ENCODE measurements at places on chromosomes 11 and 22. TPM values are rescaled to one million over a fixed set of nuclear protein-coding genes. Genes with fewer than 3 reads are reported as not detected.

The CDC45 gene
- 1.7 TPM for total RNA-seq

GRCh38 chr22:26542831-26543230, 30.6 kb upstream of the TFIP11 start:
- no peak for DNase-seq

- no peak for DNase-seq
These were observed 68.4 kb downstream of the CCDC34 start for GRCh38 chr11:27294654-27295053.

GRCh38 chr11:104738918-104739317, 159.3 kb downstream of the CASP12 start:
- DNase-seq, result no peak

- DNase-seq, result no peak
These were observed 52.5 kb downstream of the RPL27A start for GRCh38 chr11:8735094-8735493.

- peak; percentile 93 for DNase-seq
These were observed 2.0 kb downstream of the MRGPRF start for GRCh38 chr11:69010964-69011623.

The PLA2G3 gene
- total RNA-seq, result not detected

- no peak for DNase-seq
These were observed 28.5 kb upstream of the BAIAP2L2 start for GRCh38 chr22:38138961-38139360.

DNA sequence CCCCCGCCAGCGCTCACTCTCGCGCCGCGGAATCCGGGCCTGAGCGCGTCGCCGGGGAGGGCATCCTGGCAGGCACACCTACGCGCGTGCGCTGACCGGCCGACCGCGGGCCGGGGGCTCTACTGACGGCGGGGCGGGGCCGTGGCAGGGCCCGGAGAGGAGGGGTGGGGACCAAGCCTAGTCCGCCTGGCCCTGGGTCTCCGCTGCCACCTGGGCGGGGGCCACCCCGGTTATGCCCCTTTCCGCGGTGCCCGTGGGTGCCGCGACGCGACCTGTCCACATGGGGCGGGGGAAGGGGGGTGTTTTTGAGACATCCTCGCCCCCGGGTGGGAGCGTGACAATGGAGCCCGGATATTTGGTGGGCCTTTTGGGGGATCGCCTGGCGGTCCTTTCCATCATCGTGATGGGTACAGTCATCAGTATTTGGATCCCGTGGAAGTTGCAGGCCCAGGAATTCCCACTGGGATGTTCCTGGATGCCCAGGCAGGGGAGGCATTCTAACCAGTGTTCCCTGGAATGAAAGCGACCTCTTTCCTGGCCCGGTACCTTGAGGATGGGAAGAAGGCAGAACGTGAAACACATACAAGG, 2.2 kb downstream of the NCAM1 start:
- peak; percentile 78 for DNase-seq

GRCh38 chr11:73176874-73177155, 34.7 kb upstream of the FCHSD2 start:
- DNase-seq, result peak; percentile 24

GRCh38 chr11:55345306-55345705, 2.3 kb downstream of the OR4A16 start:
- DNase-seq, result no peak

The PAMR1 gene
- total RNA-seq, result 13.0 TPM

The SMTNL1 gene
- not detected for total RNA-seq

DNA sequence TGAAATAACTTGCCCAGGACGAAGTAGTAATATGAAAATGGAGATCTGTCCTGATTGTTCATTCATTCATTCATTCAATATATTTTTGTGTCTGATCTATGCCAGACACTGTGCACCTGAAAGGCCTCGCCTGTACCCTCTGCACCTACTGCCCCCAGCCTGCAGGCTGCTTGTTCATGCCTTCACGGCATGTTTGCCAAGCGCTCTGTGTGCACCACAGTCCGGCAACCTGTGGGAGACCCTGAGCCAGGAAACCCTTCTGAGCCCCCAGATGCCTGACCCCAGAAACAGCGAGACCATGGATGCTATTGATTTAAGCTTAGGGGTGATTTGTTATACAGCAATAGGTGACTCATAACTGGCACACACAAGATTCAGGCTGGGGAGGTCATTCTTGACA, 47.0 kb downstream of the RTL6 start:
- peak; percentile 51 for DNase-seq

The TRAF6 gene
- total RNA-seq, result 13.9 TPM

DNA sequence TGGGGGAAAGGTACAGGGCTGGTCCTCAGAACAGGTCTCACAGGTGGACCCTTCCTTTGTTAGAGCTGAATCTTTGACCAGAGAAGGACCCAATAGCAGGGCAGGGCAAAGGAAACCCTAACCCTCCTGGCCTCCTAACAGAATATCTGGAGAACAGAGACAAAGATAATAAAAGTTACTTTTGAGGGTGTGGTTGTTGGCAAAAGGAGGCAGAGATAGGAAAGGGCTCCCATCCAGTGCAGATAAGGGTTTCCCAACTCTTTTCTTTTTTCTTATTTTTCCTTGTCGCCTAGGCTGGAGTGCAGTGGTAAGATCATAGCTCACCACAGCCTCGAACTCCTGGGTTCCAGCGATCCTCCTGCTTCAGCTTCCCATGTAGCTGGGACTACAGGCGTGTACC, 11.9 kb downstream of the PCSK7 start:
- no peak for DNase-seq

DNA sequence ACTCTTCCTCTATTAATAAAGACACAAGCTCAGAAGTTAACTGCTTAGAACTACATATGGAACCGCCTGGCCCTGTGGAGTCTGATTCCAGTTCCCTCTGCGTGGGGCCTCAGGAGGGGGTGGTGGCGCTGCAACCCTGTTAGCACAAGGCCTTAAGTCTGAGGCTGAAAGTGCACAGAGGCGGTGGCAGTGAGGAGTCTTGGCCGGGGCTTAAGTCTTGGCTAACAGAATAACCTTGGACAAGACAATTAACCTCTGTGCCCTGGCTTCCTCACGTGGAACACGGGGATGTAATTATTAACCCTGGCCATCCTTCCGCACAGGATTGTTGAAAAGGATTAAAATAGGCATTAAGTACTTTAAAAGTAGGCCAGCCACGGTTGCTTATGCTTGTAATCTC, 191.5 kb downstream of the CEP164 start:
- no peak for DNase-seq

The LARGE1 gene
- 48.7 TPM for total RNA-seq

The TEF gene
- total RNA-seq, result 10.5 TPM

- DNase-seq, result no peak
These were observed 2.5 kb upstream of the POGLUT3 start for GRCh38 chr11:108500721-108501120.

DNA sequence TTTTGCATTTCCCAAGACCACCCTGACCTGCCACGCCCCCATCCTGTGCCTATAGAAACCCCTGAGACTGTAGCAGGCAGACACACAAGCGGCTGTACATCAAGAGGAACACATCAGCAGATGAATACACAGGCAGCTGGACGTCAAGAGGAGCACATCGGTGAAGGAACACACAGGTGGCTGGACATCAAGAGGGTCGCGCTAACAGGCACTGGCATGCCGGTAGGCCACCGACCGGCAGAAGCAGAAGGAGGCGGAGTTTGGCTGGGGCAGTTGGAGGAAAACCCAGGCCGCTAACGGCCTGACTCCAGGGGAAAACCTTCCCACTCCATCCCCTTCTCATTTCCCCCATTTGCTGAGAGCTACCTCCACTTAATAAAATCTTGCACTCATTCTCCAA, 5.4 kb upstream of the IPO7 start:
- no peak for DNase-seq

GRCh38 chr22:25013607-25014006, 61.1 kb downstream of the KIAA1671 start:
- no peak for DNase-seq

GRCh38 chr11:57474017-57474802, 13.9 kb downstream of the RTN4RL2 start:
- no peak for DNase-seq

- no peak for DNase-seq
These were observed 46.6 kb downstream of the BMAL1 start for GRCh38 chr11:13324141-13324540.

The ABTB2 gene
- 8.6 TPM for total RNA-seq

DNA sequence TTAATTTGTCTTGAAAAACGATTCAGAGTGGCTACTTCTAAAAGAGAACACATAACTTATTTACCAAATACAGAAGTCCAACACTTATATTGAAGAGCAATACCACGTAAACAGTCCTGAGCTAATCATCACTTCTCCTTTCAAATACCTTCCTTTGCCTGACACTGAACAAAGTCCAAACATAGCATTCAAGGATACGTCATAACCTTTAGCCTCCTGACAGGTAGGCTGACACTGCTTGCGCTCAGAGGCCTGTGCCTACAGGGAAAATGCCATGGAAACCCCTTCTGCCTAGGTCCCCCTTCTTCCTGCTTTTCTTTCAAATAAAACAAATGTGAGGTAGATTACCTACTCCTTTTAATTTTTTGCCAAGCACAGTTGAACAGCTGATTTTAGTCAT, 510.0 kb downstream of the INSC start:
- DNase-seq, result no peak

The PHLDA2 gene
- 4.6 TPM for total RNA-seq

The UBQLNL gene
- 0.38 TPM for total RNA-seq

DNA sequence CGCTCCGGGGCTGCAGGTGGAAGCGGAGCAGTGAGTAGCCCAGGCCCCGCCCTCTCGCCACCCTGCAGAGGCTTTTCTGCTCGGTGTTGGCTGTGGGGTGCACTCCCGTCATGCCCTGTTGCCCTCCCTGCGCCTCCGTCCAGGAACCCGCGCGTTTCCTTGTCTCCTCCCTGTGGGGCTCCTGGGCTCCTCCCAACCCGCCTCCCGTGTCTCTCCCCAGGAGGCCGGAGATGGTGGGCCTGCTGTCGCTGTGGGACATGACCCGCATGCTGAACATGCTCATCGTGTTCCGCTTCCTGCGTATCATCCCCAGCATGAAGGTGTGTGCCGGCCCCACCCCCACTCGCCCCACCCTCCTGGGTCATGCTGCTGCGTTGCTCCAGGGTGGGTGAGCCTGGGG, 32.4 kb downstream of the TPCN2 start:
- DNase-seq, result no peak

DNA sequence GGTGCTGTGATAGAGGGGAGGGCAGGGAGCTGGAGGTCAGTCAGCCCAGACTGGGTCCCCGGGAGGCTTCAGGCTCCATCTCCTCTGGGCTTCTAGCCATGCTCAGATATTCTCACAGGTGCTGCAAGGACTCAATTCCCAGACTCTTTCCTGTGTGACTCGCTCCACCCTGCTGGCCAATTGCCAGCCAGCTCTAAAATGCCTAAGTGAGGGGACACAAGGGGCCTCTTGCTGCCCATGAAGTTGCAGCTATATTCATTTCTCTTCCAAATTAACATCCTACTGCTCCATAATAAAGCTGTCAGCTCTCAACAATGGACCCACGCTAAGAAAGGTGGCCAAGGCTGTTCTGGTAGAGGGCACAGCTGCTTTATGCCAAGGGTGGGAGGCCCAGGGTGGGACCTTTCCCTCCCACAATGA, 101.5 kb downstream of the PLEKHA7 start:
- DNase-seq, result no peak

The EHD1 gene
- 164 TPM for total RNA-seq

DNA sequence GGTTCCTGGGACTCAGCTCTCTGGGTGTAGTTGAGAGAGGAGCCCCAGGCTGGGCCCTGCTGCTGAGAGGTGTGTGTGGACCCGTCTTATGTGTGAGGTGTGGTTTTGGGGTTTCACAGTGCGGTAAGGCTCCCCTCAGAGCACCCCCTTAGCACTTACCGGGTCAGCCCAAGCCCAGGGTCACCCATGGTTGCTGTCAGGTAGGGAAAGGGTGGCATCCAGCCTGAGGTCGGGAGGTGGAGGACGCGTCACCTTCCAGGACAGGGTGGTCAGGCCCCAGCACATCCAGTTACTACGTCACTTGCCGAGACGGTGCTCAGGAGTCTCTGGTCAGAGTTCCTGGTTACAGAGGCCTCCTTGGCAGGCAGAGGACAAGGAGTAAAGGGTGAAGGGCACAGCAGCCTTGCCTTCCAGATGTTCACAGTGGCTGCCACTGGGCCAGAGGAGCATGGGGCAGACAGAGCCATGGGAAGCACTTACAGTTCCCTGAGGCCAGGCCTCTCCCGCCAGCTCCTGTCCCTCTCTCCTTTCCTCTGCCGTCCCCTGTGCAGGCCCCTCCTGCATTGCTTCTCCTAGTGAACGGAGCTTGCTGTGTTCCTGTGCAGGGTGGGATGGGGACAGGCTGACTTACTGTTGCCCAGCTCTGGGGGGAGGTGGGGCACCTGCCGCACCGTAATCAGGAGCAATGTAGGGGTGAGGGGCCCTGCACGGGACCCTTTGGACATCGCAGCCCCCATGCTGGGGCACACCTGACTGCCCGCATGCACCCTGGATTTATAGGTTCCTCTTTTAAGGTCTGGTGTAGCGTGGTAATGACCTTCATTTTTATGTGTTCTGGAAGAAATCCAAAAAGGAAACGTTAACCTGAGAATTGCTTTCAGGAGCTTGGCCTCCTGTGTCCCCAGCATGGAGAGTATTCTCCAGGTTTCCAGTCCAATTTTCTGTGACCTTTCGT, 285.9 kb downstream of the TBC1D22A start:
- DNase-seq, result peak; percentile 58

DNA sequence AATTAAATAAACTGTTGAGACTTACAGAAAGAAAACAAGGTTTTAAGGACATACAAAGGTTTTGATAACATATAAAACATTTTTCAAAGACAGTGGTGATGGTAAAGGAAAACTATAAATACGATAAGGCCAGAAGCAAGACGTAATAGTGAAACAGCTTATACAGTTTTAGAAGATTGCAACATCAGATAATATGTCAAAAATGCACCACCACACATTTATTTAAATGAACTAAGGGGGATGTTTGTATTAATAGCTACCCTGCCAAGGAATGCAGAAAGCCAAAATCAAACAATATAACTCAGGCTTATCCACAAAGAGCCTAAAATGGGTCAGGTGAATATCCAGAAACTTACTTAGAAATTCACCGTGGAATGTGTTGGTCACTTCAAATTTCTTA, 981.6 kb upstream of the FAT3 start:
- no peak for DNase-seq

- DNase-seq, result no peak
These were observed 703.1 kb downstream of the BRD1 start for GRCh38 chr22:49124608-49125007.

DNA sequence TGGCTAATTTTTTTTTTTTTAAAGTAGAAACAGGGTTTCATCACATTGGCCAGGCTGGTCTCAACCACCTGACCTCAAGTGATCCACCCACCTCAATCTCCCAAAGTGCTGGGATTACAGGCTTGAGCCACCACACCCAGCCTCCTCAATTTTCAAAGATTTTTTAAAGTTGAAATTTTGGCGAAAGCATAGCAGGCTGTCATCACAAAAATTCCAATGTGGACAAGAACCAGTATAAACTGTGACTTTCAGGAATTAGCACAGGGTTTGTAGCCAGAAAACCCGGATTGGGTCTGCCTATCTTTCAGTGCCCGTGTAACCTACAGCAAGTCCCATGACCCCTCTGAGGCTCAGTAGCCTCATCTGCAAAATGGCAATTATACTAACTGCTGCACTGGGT, 80.2 kb downstream of the SGSM3 start:
- DNase-seq, result no peak

- no peak for DNase-seq
These were observed 9.4 kb downstream of the BCL2L13 start for GRCh38 chr22:17647991-17648390.

The RASGRP2 gene
- total RNA-seq, result 41.3 TPM
